ENCODE measurements at places on chromosomes 12 and 14. TPM values are rescaled to one million over a fixed set of nuclear protein-coding genes. Genes with fewer than 3 reads are reported as not detected.

DNA sequence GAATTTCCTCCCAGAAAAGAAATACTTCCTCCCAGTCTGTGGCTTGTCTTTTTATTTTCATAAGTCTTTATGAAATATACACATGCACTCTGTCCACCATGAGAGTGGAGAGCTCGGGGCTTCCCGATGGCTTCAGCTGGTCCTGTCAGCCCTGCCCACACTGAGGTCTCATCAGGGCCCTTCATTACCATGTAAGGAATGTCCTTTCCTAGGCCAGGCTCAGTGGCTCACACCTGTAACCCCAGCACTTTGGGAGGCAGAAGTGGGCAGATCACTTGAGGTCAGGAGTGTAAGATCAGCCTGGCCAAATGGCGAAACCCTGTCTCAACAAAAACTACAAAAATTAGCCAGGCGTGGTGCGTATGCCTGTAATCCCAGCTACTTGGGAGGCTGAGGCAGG, 77.0 kb downstream of the CPSF2 start:
- DNase-seq, result no peak

Gene KCNJ8
- total RNA-seq, result 27.2 TPM

Gene TRPV4
- total RNA-seq, result 3.9 TPM

DNA sequence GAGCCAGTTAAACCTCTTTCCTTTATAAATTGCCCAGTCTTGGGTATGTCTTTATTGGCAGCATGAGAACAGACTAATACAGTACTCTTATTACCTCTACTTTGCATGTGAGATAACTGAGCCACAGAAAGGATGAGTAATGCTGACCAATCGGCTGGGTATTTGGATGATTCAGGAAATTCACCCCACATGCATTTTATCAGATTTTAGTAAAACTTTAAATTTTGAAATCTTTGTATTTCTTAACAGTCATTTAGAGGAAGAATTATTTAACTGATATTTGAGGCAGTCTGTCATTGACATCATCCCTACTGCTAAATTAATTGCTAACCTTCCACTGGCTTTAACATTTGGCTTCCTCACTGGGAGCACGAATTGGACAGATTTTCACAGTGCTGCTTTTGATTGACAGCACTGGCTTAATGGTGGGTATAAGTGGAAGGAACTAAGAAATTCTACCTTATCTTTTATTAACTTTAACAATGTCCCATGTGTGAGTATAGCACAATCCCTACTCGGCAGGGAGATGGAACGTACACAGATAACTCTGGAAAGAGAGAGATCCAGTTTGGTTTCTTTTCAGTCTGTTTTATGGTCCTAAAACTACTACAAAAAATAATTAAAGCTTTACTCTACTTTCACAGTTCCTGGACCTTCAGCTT, 261.0 kb downstream of the DACT1 start:
- DNase-seq, result no peak

DNA sequence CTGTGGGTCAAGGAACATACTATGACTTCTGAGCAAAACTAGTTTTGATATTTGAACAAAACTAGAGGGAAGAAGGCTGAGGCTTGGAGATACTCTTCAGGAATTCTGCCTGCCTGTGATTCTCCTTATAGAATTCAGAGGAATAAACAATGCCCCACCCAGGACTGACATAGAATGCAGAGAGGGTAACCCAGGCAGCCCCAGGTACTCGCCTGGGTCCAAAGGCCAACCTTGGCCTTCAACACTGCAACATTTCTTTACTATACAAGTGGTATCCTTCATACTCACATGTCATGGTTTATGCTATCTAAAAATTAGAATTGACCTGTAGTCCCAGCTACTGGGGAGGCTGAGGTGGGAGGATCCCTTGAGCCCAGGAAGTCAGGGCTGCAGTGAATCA, 217.0 kb upstream of the FOXN3 start:
- DNase-seq, result no peak

Gene KRT74
- total RNA-seq, result not detected

DNA sequence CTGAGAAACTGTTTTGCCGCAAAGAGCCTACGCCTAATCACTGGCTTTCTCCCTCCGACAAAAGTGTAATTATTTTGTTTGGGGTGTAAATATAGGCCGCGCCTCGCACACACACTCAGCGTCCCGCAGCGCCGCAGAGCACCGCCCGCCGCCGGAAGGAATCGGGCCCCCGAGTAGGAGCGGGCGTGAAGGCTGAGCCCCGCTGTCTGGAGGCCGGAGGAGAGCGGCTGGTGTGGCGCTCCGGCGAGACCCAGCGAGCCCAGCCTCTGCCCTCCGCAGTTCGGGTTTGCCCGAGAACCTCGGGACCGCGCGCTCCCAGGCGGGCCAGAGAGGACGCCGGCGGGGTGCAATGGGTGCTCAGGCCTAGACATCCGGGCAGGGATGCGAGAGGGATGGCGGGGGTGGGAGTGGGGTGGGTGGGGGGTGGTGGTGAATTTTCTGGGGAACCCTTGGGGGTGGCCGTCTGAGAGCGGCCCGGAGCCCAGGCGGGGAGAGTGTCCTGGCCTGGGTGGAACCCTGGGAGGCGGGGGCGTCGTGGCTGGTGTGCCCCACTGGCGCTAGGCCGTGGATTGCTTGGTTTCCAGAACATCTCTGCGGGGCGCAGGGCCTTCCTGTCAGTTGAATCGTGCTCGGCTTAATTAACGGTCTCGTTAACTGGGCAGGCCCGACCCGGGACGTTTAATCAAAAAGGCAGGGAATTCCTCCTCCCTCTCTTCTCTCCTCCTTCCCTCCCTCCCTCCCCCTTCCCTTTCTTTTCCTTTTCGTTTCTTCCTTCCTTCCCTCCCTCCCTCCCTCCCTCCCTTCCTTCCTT, 4.7 kb upstream of the LHX5 start:
- no peak for DNase-seq

GRCh38 chr12:126676434-126676833, 1590.5 kb upstream of the TMEM132C start:
- DNase-seq, result no peak

GRCh38 chr12:100733817-100734593, 60.6 kb upstream of the ANO4 start:
- DNase-seq, result no peak

Gene TAS2R20
- 4.8 TPM for total RNA-seq

DNA sequence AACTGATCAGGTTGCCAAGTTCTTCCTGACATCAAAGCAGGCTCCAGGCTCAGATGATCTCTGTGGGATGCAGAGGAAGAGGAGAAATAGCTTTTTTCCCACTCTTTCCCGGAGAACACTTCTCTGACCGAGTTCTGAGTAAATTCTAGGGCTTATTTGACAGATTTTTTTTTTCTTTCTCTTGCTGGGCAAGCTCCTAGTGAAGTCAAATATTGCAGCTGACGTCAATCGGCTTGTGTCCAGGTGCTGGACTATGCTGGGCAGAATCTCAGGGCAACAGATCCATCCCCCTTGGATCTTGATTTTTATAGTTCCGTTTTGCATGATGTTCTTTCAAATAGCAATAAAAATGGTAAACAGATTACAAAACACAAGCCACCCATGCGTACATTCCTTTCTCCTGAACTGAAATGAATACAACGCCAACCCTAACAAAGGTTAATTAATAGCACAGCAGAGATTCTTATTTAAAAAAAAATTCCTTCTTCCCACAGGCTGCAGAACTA, 182.2 kb downstream of the NOVA1 start:
- peak; percentile 55 for DNase-seq

DNA sequence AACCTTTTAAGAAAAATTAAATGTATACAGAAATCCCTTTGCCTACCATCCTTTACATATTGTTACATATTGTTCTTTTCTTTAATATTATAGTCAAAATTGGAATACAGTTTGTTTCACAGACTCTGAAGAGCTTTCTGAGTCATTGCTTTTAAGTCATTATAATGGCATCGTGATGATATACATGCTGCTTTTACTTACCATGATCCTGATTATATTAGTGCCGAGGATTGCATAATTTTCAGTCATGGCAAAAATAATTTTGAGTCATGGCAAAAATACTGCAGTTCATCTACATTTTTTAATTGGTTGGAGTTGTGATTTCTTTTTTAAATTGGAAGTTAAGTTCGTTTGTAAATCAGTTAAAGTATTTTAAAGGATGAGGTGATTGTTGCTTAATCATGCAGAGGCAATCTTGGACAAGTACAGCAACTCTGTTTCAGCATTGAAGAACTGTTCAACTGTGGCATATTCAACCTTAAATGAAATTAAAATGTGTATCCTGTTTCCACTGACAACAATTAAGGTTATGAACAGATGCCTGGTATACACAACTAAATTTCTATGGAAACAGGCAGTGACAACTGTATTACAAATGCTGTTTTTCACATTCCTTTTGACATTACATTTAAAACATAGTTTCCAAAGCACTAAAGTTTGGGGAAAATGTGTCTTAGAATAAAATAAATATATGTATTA, 142.3 kb downstream of the PCNX1 start:
- DNase-seq, result no peak

DNA sequence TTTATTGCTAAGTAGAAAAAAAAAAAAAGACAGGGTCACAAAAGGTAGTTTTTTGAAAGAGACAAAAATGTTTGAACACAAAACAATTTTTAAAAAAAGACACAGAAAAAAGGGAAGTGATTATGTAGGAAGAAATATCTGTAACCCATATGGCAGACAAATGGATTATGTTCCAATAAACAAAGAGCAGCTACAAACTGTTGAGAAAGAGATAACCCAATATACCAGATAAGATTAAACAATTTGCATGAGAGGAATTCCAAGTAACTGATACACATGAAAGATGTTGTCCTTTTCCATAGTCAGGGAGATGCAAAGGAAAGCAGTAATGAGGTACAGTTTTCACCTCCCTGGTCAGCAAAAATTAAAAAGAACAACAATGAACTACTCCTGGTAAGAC, 44.9 kb downstream of the PTPRR start:
- DNase-seq, result no peak

GRCh38 chr14:61346221-61346620, 24.8 kb downstream of the PRKCH start:
- DNase-seq, result no peak

DNA sequence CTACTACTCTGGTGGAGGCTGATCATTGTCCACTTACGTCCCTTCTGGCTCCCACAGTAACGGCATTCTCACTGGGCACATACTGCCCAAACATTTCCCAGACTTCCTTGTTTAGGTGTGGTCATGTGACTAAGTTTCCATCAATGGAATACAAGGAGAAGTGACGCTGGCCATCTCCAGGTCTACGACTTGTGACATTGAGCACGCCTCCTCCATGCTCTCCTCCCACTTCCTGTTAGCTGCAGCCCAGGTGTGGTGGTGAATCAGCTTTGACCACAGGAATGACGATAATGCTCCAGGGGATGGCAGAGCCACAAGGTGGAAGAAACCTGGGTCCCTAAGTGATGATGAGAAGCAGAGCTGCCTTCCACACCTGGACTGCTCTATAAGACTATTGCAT, 6.0 kb upstream of the SLC24A4 start:
- DNase-seq, result no peak

DNA sequence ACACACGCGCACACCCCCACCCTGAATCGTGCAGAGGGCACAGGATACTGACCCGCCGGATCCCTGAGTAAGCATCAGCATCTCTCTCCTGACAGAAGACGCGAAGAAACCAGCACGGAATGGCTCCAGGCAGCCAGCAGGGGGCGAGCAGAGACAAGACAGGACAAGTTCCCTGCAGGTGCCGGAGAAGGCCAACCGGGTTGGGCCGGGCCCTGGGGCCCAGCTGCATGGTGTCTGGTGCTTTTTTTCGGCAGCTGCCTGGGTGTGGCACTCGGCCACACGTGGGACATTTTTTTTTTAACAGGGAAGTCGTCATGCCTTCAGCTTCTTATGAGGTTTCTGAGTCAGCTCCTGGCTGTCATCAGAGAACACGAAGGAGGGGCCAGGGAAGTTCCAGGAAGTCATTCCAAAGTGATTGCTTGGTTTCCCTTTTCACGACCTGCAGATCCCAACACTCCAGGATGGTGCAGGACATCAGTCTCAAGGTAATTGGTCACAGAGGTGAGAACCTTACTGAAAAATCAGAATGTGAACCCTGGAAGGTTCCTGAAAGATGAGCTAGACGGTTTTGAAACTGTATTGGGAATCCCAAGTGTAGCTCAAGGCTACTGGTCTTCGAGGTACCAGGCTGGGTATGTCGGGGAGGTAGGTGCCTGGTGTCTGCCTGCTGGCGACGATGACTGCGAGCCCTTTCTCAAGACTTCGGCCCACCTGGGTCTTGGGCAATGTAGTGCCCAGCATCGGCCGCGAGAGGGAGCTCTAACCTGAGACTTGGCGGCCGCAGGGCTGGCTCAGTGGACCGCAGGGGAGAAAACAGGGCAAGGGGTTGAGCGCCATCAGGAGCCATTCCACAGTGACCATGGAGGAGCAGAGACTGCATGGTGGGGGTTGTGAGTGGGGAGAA, 190.8 kb upstream of the PRMT8 start:
- peak; percentile 91 for DNase-seq

Gene FBXO33
- 14.3 TPM for total RNA-seq

DNA sequence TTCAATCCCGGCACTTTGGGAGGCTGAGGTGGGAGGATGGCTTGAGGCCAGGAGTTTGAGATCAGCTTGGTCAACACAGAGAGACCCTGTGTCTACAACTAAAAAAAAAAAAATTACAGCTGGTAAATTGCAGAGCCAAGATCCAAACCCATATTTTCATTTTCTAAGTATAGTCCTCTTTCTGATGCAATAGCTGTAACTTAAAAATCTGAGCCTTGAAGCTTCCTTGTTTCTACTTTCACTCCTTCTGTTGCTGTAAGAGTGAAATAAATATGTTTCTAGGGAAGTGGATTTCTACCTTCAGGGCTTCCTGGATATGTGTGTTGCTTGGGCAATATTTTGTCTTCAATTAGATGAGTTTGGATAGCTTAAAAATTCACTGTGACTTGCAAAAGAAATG, 42.0 kb upstream of the PRICKLE1 start:
- no peak for DNase-seq

GRCh38 chr14:51917193-51917592, 56.8 kb downstream of the GNG2 start:
- no peak for DNase-seq

Gene IFT81
- total RNA-seq, result 14.1 TPM

DNA sequence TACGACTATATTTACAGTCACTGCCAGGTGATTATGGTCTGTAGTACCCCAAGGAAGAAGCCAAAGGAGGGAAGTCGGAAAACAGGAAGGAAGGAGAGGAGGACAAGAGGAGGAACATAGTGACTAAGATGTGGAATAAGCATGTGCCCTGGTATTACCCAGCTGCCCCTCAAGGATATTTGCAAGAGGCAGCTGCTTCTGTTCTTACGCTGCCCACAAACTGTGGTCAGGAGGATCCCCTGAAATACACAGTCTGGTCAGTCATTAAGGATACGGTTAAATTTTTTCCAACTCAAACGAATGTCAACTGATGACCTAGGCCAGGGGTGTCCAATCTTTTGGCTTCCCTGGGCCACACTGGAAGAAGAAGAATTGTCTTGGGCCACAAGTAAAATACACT, 126.5 kb downstream of the CMAS start:
- no peak for DNase-seq

Gene MUCL1
- not detected for total RNA-seq

- no peak for DNase-seq
These were observed 36.2 kb upstream of the FZD10 start for GRCh38 chr12:130126023-130126432.

Gene CCDC184
- total RNA-seq, result 2.2 TPM

Gene GRIN2B
- total RNA-seq, result 0.03 TPM

Measured in aorta (tissue), 5 donors.